Left ventricle myocardium inferior (tissue), 1 donor: ENCODE measurements at places on chromosomes 2 and 18.

GRCh38 chr2:232982926-232983668 lies 30.0 kb downstream of the NGEF start:
- no peak for DNase-seq

- no peak for DNase-seq
Measured at GRCh38 chr18:13219593-13220159, 1.1 kb downstream of the LDLRAD4 start.

DNA sequence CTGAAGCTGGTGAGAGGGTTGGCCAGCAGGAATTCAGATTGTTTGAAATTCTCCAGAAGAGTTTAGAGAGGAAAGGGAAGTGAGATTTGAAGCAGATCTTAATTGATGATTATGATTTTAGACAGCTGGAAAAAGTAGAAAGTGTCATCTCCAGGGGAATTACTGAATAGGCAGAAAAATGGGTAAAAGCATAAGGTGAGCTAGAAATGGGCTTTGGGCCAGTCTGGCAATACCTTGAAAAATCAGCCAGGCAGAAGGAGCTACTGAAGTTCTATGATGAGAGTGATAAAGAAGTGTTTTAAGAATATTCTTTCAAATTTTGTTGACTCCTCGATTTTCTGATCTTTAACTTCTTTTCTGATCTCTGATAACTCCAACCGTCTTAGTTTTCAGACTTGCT lies 172.9 kb upstream of the CCDC150 start:
- DNase-seq = no peak

GRCh38 chr2:42089340-42089925 lies 41.6 kb downstream of the PKDCC start:
- DNase-seq = peak; percentile 72

GRCh38 chr18:51235009-51235789 lies 37.7 kb upstream of the MEX3C start:
- no peak for DNase-seq

- DNase-seq = no peak
Measured at GRCh38 chr2:177549171-177549570, 156.6 kb downstream of the AGPS start.

GRCh38 chr18:36025025-36025424 lies 42.3 kb downstream of the RPRD1A start:
- no peak for DNase-seq

DNA sequence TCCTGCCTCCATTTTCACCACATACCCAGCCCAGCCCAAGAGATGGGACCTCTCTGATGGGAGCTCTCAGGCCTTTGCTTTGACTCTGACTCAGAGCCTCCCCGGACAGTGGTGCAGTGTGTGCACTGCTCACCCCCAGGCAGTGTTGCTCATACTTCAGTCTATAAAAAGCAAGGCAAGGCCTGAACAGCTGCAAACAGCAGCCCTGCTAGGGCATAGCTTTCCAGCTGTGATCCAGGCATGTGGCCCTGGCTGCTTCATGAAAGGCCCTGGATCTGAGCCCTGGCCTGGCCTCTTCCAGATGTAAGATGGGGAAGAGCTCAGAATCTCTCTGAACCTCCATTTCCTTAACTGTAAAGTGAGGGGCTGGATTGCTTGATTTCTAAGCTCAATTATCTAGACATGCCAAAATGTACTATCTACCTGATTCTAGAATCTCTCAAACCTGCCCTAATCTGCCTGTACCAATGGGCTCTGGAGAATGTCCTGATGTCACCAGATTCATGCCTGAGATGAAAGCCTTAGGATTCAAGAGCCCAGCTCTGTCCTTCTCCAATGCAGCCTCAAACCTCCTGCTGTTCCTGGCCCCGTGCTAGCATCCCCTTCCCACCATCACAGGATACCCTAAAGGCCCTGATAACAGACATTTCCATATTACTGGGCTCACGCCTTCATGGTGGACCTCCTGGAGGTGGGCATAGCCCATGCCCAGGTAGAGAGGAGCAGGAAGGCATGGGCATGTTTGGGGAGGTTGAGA lies 206.9 kb downstream of the ARL4C start:
- no peak for DNase-seq

GRCh38 chr2:79593237-79593867 lies 80.5 kb downstream of the CTNNA2 start:
- no peak for DNase-seq

DNA sequence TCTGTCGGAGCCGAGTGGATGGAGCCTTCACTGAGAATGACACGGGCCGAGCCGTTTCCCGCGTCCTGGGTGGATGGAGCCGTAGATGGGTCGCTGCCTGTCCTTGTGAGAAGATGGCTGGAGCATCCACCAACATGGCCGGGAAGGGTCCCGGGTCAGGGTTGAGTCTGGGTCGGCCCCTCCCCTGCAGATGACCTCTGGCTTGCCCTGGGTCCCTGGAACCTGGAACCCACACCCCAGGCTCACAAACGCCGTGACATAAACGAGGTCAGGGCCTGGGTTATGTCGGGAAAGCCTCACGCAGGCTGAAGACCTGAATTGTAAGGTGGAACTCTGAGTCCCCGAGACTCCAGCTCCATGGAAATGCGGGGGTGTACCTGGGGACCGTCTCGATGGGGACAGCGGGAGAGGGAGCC lies 94.9 kb downstream of the NFATC1 start:
- DNase-seq = peak; percentile 12

DNA sequence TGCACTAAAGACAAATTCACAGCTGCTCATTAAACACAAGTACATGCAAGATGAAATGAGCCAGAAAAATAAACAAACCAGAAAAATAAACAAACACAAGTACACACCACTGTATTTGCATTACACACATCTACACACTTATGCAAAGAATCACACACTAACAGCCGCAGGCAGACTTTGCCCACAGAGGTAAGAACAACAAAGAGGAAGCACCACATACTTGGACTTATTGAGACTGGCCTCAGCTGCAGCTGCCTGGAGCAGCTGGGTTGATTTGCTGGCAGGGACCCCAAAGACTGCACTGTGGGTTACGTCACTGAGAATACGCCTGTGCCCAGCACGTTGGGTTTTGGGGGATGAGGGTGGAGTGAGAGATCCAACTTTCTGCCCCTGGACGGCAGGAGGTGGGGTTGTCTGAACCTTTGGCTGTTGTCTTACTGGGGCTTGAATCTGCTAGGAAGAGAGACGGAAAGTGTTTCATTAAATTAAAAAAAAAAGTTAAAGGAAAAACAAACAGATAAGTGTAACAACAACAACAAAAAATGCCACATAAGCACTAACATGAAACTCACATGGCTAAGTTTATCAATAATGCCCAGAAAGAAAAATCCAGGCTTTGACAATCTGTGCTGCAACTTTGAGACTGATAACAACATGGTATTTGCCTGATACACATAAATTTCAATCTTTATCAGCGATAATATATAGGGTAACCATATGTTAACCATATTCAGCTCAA lies 71.9 kb upstream of the NFU1 start:
- peak; percentile 18 for DNase-seq

DNA sequence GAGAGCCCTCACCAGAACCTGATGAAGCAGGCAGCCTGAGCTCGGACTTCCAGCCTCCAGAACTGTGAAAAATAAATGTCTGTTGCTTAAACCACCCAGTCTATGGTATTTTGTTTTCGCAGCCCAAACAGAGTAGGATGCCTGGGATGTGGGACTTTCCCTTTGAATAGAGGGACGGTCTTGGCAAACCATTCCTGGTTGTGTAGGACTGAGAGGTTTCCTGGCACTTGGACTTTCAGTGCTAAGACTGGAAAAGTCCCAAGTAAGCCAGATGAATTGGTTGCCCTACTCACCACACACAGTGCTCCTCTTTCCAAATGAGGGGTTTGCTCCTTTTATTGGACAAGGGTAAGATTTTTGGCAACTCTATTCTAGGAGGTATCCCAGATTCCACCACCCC lies 46.8 kb upstream of the ACMSD start:
- no peak for DNase-seq
